ENCODE measurements at places on chromosomes 1 and 21.

DNA sequence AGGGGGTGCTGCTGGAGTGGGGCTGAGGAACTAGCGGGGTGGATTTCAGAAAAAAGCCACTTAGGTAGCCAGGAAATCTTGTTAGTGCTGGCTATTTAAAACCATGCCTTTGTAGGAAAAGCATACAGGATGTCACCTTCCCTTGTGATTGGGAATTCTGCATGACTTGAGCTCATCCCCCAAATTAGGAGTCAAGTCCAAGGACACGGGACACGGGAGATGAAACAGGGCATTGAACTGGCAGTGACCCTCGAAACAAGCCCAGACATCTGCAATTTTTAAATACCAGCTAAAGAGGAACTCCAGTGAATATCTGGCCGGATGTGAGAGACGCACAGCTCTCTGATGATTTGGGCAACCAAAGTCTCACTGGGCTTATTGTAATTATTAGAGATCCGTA lies 32.8 kb downstream of the C2CD2 start:
- no peak for DNase-seq

DNA sequence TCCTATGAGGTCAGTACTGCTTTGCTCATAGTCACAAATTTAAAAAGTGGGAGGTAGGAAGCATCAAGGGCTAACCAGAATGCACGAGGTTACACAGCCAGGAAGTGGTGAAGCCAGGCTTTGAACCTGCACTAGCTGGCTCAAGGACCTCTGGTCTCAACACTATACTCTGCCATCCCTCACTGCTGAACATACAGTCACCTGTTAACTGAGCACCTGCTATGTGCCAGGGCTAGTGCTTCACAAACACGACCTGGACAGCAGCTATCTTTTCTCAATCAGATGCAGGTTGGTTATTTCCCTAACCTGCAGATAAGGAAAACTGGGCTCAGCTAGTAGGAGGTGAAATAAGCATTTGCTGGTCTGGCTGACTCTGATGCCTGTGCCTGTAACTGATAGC lies 73.0 kb downstream of the GLIS1 start:
- no peak for DNase-seq

GRCh38 chr1:38834221-38834782 lies 25.3 kb downstream of the RRAGC start:
- no peak for DNase-seq

- no peak for DNase-seq
Observed at GRCh38 chr1:22584001-22584562, 20.8 kb downstream of the EPHA8 start.

DNA sequence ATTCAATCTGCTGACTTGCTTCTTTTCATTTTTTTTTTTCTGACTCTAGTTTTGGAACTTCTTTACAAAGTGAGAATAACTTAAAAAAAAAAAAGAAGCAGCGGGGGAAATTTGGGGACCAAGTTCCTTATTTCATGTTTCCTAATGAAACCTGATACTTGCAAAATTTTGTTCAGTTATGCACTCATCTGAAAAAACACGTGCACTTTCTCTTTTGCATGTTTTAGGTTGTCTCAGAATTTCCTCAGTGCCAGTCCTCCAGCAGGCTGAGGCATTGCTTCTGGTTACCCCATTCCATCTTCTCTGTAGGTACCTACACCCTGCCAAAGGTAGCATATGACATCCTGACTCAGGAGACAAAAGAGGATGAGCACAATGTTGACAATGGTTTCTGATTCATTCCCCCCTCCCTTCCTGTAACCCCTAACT lies 299.7 kb downstream of the GRIK1 start:
- no peak for DNase-seq

GRCh38 chr1:230292689-230293389 lies 133.3 kb downstream of the PGBD5 start:
- DNase-seq: no peak

DNA sequence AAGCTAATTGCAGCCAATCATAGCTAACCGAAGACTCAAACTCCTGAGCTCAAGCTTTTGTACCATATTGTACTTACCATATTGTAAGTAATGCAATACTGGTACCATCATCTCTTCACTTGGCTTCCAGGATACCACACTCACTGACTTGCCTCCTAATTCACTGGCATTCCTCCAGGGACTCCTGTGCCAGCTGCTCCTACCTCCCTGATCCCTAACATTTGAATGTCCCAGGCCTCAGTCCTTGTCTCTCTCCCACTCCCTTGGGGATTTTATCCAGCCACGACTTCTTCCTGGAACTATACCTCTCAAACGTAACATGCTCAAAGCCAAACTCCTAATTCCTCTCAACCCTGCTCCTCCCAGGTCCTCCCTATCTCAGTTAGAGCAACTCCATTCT lies 33.8 kb downstream of the USP48 start:
- DNase-seq: no peak

DNA sequence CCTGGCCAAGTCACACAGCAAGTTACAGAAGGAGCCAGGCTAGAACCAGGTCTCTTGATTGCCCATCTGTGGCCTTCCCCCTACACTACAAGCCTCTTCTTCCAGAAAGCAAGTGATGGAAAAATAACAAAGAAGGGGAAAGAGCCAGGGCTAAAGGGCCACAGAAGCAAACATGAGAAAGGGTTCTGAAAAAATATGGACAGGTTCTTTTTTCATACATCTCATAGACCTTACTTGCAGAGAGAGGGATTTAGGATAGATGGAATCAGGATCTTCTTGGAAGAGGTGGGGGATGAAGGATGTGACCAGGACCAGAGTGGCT lies 3.2 kb downstream of the RHBG start:
- DNase-seq: no peak

DNA sequence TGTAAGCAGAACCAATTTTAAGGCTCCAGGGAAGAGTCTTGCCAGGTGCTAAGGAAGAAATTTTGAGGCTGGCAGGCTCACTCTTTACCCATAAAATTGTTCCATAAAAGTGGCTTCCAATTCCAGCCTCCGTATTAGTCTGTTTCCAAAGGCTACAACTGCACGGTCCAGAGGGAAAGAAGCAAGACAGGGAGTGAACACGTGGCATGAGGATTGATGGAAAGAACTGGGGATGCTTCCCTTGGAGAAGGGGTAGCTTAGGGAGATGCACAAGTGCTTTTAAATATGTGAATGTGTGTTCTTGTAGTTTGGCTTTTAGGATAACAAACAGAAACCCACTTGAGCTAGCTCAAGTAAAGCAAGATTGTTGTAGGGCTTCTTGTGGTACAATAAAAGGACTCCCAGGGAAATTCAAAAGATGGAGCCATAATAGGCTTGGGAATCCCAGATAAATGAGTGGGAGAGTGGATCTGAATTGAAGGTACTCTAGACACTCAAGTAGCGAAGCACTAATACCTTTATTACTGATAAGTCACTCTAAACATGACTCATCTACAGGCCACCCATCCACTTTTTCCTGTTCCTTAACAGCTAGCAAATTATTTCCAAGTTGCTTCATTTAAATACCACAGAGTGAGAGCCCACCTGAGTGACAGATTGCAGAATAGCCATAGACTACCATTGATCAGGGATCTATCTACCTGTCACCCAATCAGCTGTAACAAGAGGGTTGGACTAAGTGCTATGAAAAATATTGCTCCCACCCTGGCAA lies 34.8 kb upstream of the NPL start:
- DNase-seq: no peak
